ENCODE measurements at places on chromosomes 1 and 21. TPM values are rescaled to one million over a fixed set of nuclear protein-coding genes. Genes with fewer than 3 reads are reported as not detected.

DNA sequence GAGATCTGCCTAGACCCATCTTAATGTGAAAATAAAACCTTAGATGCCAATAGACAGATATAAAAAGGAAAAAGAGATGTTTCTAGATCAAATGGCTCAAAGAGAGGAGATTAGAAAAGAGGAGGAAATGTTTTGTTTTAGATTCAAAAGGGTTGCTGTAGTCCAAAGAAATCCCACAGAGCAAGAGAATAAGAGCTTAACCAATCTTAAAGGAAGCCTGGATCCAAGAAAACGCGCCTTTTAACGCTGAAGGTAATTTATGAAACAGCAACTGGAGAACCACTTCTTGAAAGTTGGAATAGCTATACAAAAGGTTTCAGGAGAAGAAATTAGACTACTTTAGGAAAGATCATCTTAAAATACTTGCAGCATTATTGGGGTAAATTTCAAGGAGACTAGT, 298.8 kb downstream of the BRINP2 start:
- DNase-seq: no peak

DNA sequence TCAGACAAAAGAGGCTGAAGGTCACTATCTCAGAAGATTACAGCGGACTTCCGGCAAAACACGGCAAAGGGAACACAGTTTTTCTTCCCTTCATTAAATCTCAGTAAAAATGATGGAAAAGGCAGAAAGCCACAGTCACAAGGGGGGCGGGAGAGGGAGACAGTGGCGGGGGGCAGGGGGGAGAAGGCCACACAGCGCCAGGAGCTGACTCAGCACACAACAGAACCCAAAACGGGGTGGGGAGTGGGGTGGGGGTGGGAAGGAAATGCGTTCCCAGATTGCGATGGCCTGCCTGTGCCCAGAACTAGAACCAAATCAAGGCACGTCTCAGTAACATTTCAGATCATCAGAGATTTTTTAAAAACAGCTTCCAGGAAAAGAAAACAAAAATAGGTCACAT, 13.4 kb downstream of the CFAP74 start:
- DNase-seq: no peak

DNA sequence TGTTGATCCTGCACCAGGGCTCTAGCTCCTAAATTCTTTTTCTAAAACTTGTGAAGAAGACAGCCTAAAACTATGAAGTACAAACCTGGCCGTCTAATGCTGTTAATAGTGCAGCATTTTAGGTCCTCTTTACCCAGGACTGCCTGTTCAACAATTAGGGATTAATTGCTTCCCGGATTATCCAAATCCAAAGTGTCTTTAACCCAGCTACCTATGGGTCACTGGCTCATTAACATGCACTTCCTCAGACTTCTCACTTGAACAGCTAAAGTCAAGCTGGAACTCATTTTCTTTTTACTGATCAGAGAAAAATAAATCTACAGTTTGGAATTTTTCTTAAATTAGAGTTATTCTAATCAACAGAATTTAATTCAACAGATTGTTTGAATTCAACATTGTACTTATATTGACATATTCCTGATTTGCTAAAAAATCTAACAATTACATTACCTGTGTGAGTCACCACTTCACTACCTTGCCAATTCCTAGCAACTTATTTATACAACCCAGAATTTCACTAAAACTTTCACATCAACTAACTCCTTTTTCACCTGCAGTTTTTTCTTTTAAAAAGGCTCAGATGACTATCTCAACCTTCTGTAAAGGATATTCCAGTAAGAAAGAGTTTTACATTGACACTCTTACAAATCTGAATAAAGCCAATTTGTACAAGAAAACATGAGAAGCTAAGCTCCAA, 3.3 kb downstream of the HNRNPU start:
- no peak for DNase-seq

DNA sequence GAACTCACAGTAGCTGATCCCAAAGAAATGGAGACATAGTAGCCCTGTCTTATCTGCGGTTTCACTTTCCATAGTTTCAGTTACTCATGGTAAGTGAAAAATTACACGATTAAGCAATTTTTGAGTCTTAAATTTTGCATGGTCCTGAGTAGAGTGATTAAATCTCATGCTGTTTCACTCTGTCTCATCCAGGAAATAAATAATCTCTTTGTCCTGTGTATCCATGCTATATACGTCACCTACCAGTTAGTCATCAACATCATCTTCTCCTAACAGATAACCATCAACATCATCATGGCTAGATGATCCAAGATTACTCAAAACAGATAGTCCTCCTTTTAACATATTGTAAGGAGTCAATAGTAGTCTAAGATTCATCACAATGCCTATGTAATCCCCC, 1589.3 kb downstream of the BRINP3 start:
- DNase-seq: no peak

DNA sequence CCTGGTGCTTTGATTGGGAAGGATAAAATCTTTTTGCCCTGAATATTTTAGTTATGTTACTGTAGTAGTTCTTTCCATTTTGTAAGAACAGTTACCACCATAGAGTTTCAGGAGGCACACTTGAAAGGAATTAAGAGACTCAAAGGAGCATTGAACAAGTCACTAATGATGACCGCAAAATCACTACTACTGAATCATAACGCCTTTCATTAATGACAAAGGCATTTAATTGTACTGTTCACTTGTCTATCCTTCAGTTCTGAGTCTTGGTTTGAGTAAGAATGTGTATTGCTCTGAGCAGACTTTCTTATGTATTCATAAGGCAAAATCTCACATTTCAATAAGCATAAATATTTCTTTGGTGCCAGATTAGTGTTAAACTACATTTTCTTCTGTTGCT, 24.9 kb downstream of the LHX9 start:
- DNase-seq: no peak

- no peak for DNase-seq
Observed at GRCh38 chr1:243267471-243267880, 11.6 kb downstream of the SDCCAG8 start.

DNA sequence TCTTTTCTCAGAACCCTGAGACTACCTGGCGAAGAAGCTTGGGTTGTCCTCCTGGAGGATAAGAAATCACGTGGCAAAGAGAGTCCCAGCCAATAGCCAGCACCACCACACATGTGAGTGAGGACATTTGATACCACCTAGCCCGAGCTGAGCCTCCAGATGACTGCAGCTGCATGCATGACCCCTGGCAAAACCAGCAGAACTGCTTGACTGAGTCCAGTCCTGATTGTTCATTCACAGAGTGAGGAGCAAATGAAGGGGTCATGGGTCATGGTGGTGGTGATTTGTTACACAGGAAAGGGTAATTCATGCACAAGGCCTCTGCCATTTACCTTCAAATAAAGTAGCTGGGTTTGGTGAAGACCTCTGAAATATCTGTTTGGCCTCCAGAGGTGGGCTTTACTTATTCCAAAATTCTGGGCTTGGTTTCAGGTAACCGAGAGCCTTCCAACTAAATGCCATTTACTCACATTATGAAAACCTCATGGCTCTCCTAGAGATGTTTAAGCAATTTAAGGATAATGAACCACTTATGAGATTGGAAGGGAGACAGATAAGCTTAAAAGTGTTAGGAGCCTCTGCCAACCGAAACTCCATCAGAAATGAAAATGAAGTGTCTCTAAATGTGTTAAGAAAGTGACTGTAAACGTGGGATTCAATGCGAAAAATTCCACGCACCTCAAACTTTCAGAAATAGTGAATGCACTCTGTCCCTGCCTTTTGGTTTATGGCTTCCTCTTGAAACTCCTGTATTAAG, 163.3 kb downstream of the SLC35F3 start:
- no peak for DNase-seq

GRCh38 chr21:37452227-37452626, 85.7 kb downstream of the DYRK1A start:
- peak; percentile 75 for DNase-seq

- DNase-seq: no peak
Observed at GRCh38 chr1:93769777-93770176, 88.1 kb upstream of the BCAR3 start.

DNA sequence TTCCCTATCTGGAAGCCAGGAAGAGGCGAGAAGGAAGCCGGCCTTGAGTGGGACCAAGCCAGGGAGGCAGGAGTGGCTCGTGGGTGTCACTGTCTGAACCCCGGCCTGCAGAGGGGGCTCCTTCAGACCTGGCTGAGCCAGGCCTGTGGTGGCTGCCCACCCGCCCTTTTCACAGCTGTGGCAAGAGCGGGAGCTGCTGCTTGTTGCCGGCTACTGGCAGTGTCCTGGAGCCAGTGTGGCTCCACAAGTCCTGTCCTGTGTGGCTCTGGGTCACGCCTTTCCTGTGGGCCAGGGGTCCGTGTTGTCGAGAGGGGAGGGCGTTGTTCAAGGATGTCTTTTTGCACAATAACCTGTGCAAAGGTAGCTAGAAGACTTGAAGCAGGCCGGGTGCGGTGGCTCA, 1.3 kb downstream of the PFKL start:
- no peak for DNase-seq

DNA sequence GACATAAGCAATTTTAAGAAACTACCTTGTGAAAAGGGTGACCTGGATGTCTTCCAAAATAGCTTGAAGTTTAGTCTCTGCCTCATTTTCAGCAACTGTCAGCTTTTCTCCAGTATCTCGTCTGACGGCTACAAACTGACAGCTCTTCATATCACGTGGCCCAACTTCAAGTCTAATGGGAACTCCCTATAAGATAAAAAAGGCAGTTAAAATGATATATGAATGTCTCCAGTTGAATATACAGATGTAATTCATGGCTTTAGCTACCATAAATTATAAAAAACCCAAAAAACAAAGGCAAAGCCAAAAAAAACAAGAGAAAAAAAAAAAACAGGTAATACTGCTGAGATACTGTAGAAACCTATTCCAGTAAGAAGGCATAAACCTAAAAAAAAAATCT, 44.9 kb upstream of the SLC30A10 start:
- DNase-seq: no peak

The COL6A1 gene
- total RNA-seq: 868 TPM

DNA sequence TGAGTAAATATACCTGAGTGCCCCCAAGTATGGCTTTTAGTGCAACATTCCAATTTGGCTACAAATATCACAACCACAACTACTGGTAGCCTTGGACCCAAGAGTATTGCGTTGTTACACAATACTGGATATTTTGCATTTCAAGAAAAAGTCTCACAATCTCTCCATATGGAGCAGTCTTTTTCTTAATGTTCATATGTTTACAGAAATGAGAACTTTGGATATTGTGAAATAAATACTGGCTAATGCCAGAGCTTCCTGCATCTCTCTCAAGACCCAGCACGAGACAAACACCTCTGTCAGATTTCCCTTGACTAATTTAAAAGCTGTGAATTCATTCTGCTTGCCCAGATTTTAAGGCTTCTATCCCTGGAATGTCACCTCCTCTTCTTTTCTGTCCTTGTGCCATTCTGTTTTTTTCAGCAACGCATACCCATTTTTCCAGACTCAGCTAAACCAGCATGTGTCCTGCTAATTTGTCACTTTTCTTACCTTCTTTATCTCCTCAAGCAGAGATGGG, 136.2 kb upstream of the BACE2 start:
- DNase-seq: no peak

DNA sequence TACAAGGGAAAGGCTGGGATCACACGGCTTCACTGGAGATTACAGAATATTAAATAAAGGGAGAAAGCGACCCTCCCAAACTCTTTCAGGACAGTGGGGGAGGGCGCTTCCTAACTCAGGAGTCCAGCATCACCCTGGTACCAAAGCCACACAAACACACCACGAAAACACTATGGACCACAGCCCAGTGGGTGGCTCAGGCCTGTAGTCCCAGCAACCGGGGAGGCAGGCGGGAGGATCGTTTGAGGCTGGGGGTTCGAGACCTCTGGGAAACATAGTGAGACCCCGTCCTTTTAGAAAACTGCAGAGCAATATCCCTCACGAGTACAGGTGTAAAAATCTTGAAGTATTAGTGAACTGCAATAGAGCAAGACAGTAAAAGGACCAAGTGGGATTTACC, 16.0 kb downstream of the TRIM11 start:
- no peak for DNase-seq

The TRABD2B gene
- total RNA-seq: 1.7 TPM

The SLFNL1 gene
- total RNA-seq: not detected

GRCh38 chr1:200896531-200897196, 2.0 kb downstream of the INAVA start:
- DNase-seq: no peak

- no peak for DNase-seq
Observed at GRCh38 chr1:91827459-91828321, 58.3 kb downstream of the TGFBR3 start.

The RNU1-3 gene
- total RNA-seq: not detected

GRCh38 chr1:172674831-172675613, 16.1 kb downstream of the FASLG start:
- no peak for DNase-seq

- DNase-seq: no peak
Observed at GRCh38 chr1:169119405-169119804, 12.9 kb downstream of the ATP1B1 start.

GRCh38 chr1:161768986-161769672, 3.0 kb downstream of the ATF6 start:
- DNase-seq: peak; percentile 24

The OVAAL gene
- not detected for total RNA-seq

- no peak for DNase-seq
Observed at GRCh38 chr1:119052267-119052666, 64.1 kb upstream of the TBX15 start.

The IL12RB2 gene
- total RNA-seq: not detected

DNA sequence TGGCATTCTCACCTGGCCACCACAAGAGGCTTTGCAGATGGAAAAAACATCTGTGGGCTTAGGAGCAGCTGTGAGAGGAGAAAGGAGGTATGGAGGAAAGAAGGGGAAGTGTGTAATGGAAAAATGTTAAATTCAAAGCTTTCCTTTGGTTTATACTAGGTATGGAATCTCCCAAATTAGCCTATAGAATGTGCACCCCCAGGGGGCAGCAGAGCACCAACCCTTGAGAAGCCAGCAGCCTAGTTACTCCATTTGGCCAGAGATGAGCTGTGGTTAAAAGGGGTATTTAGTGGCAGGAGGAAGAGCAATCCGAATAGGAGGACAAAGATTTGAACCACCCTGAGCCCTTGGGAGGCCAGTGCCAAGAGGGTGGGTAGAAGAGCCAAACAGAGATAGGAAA, 97.5 kb upstream of the CTTNBP2NL start:
- DNase-seq: peak; percentile 53

The PGLYRP3 gene
- total RNA-seq: not detected

DNA sequence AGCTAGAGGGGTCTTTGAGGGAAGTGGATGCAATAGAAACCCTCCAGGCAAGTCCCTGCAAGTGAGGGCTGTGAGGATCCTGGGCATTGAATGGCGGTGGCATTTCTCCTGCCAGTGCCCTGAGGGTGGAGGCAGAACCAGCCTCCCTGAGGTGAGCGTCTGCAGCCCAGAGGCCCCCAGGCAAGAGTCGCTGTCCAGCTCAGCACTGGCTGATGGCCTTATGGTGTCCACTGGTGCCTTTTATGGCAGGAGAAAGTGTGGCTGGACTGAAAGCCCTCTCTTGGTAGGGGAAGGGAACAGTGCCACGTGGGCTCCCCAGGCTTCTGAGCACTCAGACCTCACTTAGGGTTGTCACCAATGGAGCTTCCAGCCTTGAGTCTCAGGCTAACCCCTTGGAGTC, 77.3 kb downstream of the SH3BGR start:
- DNase-seq: no peak

GRCh38 chr21:39531840-39532239, 80.1 kb downstream of the SH3BGR start:
- DNase-seq: no peak

Measured in MG63 (cell line).